Endothelial cell of umbilical vein (primary cell): ENCODE measurements at places on chromosomes 3 and 15.
A peak's percentile ranks its signal among the peaks of the same experiment; 100 is the strongest.

DNA sequence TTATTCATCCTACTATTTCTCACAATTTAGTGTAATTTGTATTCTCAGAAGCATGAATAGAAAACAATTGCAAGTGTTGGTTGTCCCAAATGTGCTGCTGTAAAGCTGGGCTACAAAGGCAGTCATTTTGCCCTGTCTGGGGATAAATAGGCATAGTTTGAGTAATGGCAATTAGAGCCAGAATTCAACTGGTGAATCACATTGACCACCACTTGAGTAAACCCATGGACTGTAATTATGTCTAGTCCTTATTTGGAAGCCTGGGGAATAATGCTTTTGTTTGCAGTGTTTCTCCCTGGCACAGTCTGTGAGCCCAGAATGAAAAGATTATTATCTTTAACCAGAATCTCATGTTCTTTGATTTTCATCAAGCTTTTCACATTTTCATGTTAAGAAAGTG lies 30.5 kb upstream of the CHL1 start:
- DNase-seq = no peak

DNA sequence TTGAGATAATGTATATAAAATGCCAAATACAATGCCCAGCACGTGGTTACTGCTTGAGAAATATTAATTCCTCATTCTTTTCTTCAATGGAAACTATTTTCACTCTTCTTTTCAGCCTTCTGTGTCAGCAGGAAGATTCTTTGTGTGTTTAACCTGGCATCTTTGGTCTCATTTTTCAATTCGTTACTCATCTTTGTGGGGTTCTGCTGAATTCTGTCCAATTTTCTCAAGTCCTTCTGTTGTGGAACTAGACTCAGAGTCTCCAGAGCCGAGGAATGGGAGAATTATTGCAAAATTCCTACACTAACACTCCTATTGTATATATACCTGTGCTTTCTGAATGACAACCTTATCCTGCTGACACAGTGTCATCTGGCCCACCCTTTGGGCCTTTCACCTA lies 96.8 kb upstream of the RGMA start:
- DNase-seq = no peak

- no peak for DNase-seq
These were observed 60.5 kb upstream of the ETV5 start for GRCh38 chr3:186169379-186169778.

DNA sequence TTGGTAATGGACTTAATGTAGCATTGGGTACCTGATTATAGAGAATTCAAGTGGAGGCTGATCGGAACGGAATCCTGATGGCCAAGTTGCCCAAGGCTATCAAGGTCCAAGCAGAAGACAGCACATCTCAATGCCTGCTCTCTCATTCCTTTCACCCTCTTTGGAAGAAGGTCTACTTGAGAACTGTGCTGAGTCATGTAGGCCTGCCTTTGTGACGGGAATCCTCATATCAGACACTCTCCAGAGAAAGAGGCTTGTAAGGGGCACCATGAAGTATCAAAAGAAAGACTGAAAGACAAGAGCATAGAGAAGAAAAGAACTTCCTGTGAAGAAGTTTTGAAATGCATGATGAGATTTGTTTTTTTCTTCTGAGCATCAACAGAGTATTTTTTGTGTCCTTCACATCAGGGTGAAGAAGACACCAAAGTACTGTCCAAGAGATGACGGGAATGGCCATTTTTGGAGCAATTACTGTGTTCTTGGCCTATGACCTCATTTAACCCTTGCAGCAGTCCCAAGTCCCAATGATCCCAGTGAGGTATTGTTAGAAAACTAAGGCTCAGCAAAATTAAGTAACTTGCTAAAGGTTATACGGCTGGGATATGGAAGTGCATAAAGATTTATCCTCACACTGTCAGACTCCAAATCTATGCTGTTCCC lies 13.2 kb upstream of the LARP6 start:
- no peak for DNase-seq

- no peak for DNase-seq
These were observed 29.7 kb downstream of the DNASE1L3 start for GRCh38 chr3:58180940-58181587.

- no peak for DNase-seq
These were observed 41.7 kb upstream of the GP5 start for GRCh38 chr3:194440756-194441155.

DNA sequence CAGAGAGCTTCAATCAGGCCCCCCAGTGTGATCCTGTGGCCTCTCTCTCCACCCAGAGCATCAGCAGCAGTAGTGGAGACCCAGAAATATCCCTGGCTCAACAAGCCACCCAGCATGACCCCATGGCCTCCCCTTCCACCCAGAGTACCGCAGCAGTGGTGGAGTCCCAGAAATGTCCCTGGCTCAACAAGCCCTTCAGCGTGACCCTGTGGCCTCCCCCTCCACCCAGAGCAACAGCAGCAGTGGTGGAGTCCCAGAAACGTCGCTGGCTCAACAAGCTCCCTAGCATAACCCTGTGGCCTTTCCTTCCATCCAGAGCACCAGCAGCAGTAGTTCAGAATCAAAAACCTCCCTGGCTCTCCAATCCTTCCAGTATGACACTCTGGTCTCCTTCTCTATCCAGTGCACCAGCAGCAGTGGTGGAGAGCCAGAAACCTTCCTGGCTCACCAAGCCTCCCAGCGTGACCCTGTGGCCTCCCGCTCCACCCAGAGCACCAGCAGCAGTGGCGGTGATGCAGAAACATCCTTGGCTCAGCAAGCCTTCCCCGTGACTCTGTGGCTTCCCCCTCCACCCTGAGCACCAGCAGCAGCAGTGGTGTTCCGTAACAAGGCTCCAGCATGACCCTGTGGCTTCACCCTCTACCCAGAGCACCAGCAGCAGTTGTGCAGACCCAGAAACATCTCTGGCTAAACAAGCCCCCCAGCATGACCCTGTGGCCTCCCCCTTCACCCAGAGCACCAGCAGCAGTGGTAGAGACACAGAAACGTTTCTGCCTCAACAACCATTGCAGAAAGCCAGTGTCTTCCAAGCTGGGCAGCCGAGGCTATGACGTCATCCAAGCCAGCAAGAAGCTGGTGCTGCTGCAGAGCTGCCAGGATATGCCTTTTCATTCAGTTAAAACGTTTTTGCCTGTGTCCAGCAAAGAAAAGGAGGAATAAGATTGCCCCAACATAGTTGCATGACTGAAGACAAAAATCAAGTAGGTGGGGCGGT lies 61.3 kb upstream of the TAMM41 start:
- no peak for DNase-seq

DNA sequence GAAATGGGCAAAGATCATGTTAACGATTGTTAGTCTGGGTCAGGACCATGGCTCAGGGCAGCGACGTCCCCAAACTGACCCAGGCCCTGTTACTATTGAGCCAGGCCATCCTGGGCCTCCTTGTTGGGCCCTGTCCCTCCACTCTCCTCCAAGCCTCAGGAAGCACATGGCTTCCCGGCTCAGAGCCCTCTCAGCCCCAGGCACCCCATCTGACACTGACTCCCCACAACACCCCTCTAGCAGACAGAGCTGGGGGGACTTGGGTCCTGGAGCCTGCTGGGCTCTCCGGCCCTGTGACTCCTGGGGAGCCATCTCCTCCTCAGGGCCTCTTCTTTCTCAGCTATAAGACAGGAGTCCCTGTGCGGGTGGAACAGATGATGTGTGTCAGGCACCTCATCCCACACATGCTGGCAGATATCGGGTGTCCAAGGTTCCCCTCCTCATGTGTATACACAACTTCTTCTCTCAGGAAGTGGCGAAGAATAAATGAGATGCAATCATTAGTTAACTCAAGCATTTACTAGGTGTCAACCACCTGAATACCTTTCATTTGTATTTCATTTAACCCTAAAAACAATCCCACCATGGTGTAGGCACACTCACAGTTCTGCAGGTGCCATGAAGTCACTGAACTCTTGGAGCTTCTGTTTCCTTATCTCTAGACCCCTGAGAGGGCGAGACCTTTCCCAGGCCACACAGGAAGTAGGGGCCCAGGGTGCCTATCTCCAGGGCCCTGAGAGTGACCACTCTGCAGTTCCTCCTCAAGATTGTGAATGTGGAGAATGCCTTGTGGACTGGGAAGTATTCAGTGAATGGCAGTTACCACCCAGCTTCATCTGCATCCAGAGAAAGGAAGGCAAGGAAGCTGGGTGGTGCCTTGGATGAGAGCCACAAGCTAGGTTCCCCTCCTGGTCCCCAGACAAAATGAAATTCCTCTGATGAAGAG lies 282.5 kb upstream of the TLE3 start:
- no peak for DNase-seq

DNA sequence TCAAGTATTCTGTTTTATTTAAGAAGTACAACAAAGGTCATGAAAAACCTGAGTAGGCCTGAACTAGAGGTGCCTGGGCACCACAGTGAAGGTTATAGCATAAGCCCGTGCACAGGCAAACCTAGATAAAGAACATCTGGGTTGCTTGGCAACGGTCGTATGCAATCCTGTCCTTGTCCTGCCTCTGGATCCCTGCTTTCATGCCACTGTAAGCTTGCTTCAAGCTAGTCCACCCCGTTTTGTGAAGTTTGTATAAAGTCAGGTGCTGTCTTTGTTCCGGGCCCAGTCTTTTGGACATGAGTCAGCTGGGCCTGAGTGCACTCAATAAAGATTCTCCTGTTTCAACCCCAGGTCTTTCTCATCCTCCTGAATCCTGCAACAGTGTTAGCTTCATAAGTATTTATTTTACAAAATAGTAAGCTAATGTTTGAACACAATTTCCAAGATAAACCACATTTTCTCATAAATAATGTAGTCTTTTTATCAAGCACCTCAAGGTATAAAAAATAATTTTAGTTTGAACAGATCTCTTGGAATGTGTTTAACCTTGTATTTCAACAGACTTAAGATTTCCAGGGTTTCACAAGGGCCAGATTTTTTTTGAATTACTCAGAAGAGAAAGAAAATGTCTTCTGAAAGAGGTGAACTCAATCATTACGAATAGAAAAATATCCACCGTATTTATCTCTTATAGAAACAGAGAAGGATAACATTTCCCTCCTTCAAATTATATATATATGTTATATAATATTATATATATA lies 14.3 kb upstream of the SLC9C1 start:
- DNase-seq = no peak

DNA sequence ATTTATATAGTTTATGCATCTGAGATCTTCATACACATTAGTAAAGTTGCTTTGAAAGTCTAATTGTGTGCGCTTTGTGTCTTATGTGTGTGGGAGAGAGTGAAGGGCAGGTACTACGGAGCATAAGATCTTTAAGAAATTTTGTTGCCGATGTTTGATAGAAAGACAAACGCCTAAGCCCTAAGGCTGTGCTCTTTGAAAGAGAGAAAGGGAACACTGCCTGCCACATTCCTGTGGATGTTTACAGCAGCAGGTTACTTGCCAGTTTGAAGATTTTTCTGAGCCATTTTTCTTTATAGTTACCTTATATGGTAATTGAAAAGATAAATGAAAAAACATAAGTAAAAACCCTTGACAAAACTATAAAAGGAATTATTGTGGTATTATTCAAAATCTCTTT lies 17.0 kb downstream of the DTWD1 start:
- no peak for DNase-seq

GRCh38 chr3:85567071-85567676 lies 608.4 kb downstream of the CADM2 start:
- peak; percentile 29 for DNase-seq

- DNase-seq = no peak
These were observed 42.4 kb upstream of the KY start for GRCh38 chr3:134693226-134693625.

DNA sequence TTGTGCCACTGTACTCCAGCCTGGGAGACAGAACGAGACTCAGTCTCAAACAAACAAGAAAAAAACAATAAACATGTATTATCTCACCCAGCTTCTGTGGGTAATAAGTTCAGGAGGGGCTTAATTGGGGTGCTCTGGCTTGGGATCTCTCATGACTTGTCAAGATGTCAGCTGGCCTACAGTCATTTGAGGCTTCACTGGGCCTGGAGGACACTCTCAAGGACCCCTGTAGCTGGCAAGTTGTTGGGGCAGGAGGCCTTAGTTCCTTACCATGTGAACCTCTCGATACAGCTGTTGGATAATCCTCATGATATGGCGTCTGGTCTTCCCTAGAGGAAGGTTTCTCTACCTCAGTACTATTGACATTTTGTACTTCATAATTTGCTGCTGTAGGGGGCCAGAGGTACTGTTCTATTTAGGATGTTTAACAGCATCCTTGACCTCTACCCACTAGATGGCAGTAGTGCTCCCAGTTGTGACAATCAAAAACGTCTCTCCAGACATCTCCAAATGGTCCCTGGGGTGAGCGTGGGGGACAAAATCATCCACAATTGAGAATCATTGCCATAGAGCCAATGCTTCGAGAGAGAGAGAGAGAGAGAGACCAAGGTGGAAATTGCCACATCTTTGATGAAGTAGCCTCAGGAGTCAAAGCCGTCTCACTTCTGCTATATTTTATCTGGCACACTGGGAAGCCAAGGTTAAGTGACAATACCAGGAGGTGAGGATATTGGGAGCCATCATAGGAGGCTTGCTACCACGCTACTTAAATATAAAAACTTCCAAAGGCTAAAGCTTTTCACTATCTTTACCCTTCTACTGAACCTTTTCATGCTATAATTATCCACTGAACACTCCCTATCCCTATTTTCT lies 23.9 kb upstream of the SLTM start:
- peak; percentile 65 for DNase-seq

DNA sequence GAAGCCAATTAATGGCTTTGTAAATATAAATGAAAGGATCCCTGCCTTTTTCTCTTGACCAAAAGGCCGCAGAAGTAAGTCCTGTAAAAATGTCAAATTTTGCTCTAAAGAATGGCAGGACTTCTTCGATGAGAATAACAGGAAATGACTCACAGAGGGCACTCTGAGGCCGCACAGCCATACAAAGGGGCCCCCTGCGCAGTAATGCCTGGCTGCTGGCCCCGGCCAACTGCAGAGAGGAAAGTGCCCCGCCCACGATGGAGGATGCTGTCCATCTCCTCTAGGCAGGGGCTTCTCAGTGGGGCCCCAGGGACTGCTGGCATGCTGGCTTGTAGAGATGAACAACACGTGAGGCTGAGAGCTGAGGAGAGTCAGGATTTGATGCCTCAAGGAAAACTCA lies 18.1 kb upstream of the SCN10A start:
- peak; percentile 95 for DNase-seq

DNA sequence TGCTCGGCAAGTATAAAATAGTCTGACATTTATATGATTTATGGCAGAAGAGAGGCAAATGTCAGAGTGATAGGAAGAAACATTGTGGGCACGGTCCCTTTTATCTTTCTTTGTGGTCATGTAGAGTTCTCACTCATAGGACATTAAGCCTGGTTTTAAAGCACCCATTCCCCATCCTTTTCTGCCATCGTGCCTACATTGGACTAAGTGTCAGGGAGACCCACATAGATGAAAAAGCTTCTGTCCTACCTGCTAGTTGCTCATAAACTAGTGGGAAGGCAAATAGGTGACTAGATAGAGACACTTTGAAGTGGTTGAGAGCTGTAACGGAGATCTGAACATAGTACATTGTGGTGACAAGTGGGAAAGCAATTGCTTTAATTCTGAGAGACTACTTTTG lies 155.7 kb downstream of the B3GALNT1 start:
- DNase-seq = no peak

DNA sequence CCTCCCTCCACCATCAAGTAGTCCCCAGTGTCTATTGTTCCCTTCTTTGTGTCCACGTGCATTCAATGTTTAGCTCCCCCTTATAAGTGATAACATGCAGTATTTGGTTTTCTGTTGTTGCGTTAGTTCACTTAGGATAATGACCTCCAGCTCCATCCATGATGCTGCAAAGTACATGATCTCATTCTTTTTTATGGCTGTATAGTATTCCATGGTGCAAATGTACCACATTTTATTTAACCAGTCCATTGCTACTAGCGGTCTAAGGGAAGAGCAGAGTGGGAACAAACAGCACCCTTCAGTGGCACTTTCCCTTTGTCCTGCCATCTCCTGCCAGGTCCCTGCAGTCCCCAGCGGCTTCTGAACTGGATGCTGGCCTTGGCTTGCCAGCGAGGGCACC lies 69.1 kb downstream of the LRRK1 start:
- DNase-seq = no peak
